Upper lobe of right lung (tissue), 1 donor: ENCODE measurements at places on chromosomes 11 and 22. TPM values are rescaled to one million over a fixed set of nuclear protein-coding genes. Genes with fewer than 3 reads are reported as not detected.

GRCh38 chr11:78714539-78714938 is 139.9 kb upstream of the NARS2 start:
- no peaks in the 10 kb centered on the region for H3K4me1 ChIP-seq
- no peak overlapping the region for H3K27ac ChIP-seq
- H3K27me3 ChIP-seq, result no peaks in the 10 kb centered on the region
- H3K36me3 ChIP-seq, result no peaks in the 10 kb centered on the region
- DNase-seq, result no peak

The OR10A3 gene
- not detected for total RNA-seq

DNA sequence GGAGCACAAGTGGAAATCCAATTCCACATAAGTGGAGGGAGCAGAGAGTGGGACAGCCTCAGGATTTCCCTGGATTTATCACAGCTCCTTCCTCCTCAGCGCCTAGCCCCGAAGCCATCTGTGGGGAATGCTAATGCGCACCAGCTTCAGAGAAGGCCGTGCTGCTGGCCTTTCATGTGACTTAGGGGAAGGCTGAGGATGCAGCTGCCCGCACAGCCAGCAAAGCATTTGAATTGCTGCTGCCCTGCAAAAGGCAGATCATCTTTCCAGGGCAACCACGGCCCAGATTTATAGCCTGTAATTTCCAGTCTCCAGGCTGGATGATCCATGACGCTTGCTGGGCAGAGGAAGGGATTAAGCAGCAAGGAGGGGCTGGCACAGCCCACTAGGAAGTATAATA is 29.9 kb downstream of the SYN3 start:
- H3K27me3 ChIP-seq, result peaks cover 17% of the 10 kb centered on the region
- H3K27ac ChIP-seq, result no peak overlapping the region
- H3K36me3 ChIP-seq, result no peaks in the 10 kb centered on the region
- no peak overlapping the region for H3K4me3 ChIP-seq
- H3K4me1 ChIP-seq, result no peaks in the 10 kb centered on the region
- DNase-seq, result no peak

The KCNJ1 gene
- 0.23 TPM for total RNA-seq

DNA sequence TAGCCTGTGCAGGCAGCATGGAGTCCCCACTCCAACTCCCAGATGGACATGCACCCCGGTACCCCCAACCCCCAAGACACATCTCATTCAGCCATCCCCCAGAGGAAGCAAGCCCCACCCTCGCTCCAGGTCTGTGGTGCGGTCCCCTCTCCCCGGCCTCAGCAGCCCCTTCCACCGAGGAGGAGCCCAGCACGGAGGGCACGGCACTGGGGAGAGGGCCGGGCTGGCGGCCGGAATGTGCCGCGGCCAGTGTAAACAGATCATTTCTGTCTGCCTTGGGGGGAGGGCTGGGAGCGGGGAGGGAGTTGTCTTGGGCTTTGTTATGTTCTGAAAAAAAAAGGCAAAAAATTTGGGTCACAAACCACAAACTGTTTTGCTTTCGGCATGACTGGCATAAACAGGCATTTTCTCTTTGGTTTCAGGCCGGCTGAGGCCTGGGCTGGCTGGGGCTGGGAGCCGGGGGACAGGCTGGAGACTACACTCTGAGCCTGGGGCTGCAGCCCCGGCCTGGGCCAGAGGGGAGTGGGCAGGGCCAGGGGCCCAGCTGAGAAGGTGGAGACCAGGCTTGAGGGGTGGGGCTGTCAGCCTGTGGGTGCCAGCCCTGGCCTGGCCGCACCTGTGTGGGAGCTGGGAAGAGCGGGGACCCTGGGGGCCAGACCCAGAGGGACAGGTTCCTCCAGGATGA is 16.8 kb downstream of the IGF2 start:
- H3K36me3 ChIP-seq, result no peaks in the 10 kb centered on the region
- DNase-seq, result no peak
- H3K27ac ChIP-seq, result no peak overlapping the region
- no peaks in the 10 kb centered on the region for H3K4me1 ChIP-seq
- no peak overlapping the region for H3K4me3 ChIP-seq
- H3K27me3 ChIP-seq, result peaks cover 16% of the 10 kb centered on the region

DNA sequence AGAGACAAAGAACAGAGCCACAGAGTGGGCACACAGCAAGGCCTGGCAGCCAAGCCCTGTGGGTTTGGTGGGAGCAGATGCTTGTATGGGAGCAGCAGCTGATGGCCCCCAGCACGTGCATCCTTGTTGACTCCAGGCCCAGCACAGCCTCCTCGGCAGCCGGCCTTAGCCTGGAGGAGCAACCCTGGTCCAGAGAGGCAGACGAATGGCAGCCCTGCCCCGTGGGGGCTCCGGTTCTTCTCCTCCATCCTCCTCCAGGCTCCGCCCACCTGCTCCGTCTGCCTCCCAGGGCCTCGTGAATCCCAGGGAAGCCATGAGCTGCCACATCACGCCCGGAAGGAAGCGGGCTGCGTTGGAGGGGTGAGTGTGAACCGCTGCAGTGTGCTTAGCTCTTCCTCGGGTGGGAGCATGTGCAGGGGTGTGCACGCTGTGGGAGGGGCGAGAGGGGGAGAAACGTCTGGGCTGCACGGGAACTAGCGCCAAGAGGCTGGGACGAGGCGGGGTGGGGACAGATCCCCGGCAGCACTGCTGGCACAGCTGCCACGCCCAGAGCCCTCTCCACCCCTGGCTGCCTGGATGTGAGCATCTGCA is 36.3 kb upstream of the JAM3 start:
- DNase-seq, result no peak
- H3K4me3 ChIP-seq, result no peak overlapping the region
- H3K27me3 ChIP-seq, result peaks cover 10% of the 10 kb centered on the region
- peaks cover 19% of the 10 kb centered on the region for H3K4me1 ChIP-seq

- no peak overlapping the region for H3K4me3 ChIP-seq
- peaks cover 12% of the 10 kb centered on the region for H3K4me1 ChIP-seq
- no peaks in the 10 kb centered on the region for H3K27me3 ChIP-seq
- H3K36me3 ChIP-seq, result peaks cover 5% of the 10 kb centered on the region
- no peak for DNase-seq
Observed at GRCh38 chr11:120332822-120333716, 3.1 kb upstream of the ARHGEF12 start.

GRCh38 chr22:24418786-24419474 is 8.5 kb upstream of the ADORA2A start:
- no peak overlapping the region for H3K4me3 ChIP-seq
- H3K27ac ChIP-seq, result no peak overlapping the region
- H3K27me3 ChIP-seq, result no peaks in the 10 kb centered on the region
- no peak for DNase-seq
- H3K36me3 ChIP-seq, result peaks cover 26% of the 10 kb centered on the region

GRCh38 chr11:15159085-15159484 is 44.4 kb downstream of the INSC start:
- H3K36me3 ChIP-seq, result no peaks in the 10 kb centered on the region
- no peak for DNase-seq
- no peaks in the 10 kb centered on the region for H3K4me1 ChIP-seq
- H3K4me3 ChIP-seq, result no peak overlapping the region
- H3K27me3 ChIP-seq, result no peaks in the 10 kb centered on the region

GRCh38 chr11:122692444-122692843 is 36.9 kb downstream of the UBASH3B start:
- H3K4me3 ChIP-seq, result no peak overlapping the region
- H3K4me1 ChIP-seq, result peaks cover 19% of the 10 kb centered on the region
- peak overlapping the region; percentile 6 for H3K27ac ChIP-seq
- no peaks in the 10 kb centered on the region for H3K27me3 ChIP-seq
- H3K36me3 ChIP-seq, result no peaks in the 10 kb centered on the region
- no peak for DNase-seq

- H3K36me3 ChIP-seq, result no peaks in the 10 kb centered on the region
- peak; percentile 73 for DNase-seq
- H3K4me3 ChIP-seq, result no peak overlapping the region
- H3K27ac ChIP-seq, result no peak overlapping the region
- no peaks in the 10 kb centered on the region for H3K27me3 ChIP-seq
- H3K4me1 ChIP-seq, result peaks cover 5% of the 10 kb centered on the region
Observed at GRCh38 chr11:13030857-13031256, 21.7 kb downstream of the RASSF10 start.

DNA sequence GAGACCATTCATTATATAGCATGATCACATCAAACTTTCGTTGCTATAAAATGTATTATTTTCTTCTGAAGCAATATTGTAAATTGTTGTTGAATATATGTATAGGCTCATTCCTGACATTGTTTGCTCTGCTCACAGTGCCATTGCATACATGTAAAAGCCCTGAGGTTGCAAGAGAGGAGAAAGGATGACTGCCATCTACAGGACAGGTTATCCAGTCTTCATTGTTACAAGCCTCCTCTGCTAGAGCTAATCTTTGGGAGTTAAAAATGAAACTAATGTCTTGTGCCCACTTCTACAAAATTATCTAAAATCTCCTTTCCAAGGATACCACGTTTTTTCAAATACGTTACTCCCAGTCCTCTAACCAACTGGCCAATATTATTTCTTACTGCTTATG is 16.4 kb upstream of the OR5AL1 start:
- no peak overlapping the region for H3K27ac ChIP-seq
- no peaks in the 10 kb centered on the region for H3K4me1 ChIP-seq
- H3K27me3 ChIP-seq, result no peaks in the 10 kb centered on the region
- no peaks in the 10 kb centered on the region for H3K36me3 ChIP-seq
